NCI-H226 (cell line): ENCODE measurements at places on chromosomes 2 and 18.

GRCh38 chr2:220276741-220277444, 649.5 kb downstream of the SLC4A3 start:
- DNase-seq = peak; percentile 92

GRCh38 chr2:216721141-216721540, 25.8 kb upstream of the IGFBP5 start:
- DNase-seq = no peak

DNA sequence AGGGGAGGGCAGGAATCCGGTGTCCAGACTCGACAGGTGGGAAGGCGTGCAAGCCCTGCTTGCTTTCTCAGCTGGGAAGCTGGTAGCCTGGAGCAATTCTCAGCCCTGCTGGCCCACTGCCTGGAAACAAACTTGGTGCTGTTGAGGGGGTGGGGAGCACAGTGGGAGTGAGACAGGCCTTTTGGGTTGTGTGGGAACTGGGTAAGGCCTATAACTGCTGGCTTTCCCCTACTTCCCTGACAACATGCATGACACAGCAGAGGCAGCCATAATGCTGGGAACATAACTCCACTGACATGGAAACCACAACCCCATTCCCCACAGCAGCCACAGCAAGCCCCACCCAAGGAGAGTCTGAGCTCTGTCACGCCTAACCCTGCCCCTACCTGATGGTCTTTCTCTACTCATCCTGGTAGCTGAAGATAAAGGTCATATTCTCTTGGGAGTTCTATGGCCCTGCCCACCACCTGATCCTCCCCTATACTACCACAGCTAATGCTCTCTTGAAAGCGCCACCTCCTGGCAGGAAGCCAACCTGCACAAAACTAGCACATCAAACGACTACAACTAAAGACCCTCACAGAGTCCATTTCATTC, 122.9 kb upstream of the ACVR1C start:
- peak; percentile 57 for DNase-seq

DNA sequence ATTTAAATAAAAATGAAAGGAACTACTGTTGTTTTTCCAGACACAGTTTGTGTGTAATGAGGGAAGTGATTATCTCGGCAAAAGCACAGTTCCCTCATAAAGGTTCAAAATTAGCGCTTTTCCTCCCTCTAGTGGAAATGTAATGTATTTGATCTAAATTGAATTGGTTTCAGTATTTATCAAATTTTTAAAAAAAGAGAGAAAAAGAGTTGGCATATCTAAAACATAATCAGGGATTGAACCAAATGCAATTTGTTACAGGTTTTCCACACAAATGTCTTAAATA, 37.5 kb downstream of the CMPK2 start:
- no peak for DNase-seq

GRCh38 chr2:95728878-95729596, 137.2 kb downstream of the TRIM43 start:
- DNase-seq = peak; percentile 76

DNA sequence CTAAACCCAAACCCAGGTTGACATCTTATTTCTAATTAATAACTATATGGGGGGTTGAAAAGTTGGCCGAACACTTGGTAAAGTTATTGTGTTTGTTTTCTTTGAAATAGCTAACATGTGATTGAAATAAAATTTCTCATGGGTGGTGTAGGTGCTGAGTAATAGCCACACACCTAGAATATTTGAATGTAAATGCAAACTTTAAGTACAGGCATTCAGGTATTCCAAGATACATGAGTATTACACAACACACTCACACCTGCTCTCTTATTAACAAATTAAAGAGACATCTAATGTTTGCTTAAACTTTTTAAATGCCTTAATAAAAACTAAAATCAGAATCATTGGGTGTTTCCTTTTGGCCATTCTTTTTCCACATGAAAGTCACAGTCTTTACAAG, 165.5 kb downstream of the EHBP1 start:
- no peak for DNase-seq

GRCh38 chr2:16625759-16626158, 39.9 kb downstream of the CYRIA start:
- no peak for DNase-seq

DNA sequence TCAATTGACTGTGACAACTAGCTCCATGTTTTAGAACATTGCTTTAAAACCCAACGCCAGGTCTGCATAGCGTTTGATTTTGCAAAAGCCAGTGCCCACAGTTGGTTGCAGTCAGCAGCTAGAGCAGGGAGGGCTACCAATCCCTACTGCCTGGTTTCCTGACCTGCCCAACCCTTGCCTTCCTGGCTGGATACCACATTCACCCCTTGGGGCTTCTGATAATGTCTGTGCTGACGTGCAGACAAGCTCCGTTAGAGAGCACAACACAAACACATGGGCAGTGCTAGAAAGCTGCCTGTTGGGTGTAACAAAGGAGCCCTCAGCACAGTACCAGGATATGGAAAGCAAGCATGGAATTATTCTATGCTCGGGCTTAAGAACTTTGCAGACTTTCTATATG, 71.4 kb upstream of the THSD7B start:
- DNase-seq = no peak

DNA sequence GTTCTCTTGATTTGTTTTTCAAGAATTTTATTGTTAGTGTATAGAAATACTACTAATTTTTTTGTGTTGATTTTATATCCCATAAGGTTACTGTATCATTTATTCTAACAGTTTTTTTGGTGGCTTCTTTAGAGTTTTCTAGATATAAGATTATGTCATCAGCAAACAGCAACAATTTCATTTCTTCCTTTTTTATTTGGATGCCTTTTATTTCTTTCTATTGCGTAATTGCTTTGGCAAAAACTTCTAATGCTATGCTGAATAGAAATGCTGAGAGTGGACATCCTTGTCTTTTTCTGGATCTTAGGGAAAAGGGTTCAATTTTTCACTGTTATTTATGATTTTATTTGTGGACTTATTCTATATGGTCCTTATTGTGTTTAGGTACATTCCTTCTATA, 298.8 kb downstream of the RPRM start:
- DNase-seq = no peak
